Stimulated activated CD4-positive, alpha-beta T cell treated with anti-CD3 and anti-CD28 coated beads, Interleukin-4, amount 100 ng/mL, for 48 hours (primary cell): ENCODE measurements at places on chromosomes 1 and 21.

GRCh38 chr1:21565285-21565684 lies 56.1 kb downstream of the ALPL start:
- no peak for DNase-seq

- no peak for DNase-seq
Measured at GRCh38 chr1:229999004-229999670, 67.9 kb upstream of the GALNT2 start.

DNA sequence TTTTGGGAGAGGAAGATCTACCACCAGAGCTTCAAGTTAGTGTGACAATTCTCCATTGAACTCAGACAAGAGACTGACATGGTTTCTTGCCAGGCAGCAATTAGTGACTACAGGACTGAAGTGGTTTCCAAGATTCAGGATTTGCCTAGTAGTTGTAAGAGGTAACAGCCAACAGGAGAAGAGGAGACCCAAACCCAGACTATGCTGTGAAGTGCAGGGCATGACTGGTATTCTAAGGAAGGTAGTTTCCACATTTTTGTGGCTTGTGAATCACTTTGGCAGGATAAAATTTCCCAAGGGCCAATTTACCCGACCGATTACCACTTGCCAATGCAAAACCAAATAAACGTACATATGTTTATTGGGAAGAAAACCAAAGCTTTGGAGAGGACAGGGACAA lies 14.7 kb upstream of the RAP1A start:
- no peak for DNase-seq

GRCh38 chr21:33290441-33290840 lies 24.3 kb downstream of the IL10RB start:
- DNase-seq: no peak

GRCh38 chr1:185080422-185080821 lies 35.1 kb downstream of the RNF2 start:
- DNase-seq: no peak

- DNase-seq: peak; percentile 81
Measured at GRCh38 chr1:19918057-19918456, 5.4 kb downstream of the PLA2G2E start.

DNA sequence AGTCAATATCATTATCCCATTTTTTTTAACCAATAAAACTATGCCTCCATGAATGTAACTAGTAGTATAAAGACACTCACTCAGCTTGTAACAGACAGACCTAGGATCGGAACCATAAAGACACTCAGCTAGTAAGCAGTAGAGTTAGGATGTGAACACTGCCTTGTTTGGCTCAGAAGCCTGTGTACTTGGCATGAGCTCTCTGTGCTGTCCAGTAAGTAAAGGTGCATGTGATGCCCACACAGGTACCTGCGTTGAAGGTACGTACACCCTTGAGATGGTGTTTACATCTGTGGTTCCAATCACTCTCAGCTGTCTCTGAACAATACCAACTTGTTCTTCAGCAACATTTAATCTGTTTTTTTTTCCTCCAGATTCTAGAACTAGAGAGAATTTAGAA lies 252.1 kb upstream of the SGIP1 start:
- DNase-seq: no peak

DNA sequence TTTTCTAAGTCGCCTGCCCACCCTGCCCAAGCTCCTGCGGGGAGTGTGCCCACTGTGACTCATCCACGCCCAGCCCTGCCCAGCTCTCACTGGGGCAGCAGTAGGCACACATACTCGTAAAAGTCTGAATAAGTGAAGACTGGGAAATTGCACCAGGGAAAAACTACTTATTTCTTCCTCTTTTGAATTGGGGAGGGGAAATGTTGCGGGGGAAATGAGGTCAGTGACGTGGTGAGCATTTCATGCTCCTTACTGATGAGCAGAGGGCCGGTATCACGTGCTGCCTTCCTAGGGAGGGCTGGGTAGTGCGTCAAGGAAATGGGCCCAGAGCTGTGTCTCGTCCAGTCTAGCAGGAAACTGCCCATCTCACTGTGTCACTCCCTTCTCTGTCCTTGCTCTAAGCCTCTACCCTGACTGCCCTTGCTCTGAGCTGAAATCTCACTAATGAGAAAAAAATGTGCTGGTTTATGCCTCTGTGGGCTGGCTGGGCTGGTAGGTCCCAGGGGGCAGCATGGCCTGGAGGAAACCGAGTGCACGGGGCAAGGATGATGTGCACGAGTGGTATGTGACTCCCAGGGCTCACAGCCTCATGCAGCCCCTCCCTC lies 13.5 kb upstream of the TNFRSF1B start:
- DNase-seq: no peak

DNA sequence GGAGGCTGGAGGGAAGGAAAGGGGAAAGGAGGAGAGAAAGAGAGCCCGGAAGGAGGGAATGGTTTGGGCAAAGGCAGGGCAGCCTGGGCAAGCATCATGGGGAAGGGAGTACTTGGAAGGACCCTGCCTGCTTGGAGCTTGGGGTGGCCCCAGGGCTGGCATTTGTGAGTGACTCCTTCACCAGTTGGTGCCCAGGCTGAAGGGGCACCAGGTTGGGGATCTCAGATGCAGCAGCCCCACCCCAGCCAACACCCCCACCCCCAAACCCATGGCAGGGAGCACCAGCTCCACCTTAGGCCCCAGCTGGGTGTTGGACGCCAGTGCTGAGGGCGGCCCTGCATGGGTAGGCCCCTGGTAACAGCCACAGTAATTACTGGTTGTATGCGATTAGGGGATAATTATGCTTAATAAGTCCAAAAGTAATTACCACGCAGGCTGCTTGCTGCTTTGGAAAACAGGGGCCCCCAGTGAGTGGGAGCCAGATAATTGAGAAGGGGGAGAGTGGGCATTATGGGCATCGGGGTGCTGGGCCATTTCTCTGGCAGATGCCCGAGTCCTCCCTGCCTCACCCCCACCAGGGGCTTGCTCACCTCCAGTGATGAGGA lies 78.3 kb downstream of the VWA5B1 start:
- no peak for DNase-seq

- no peak for DNase-seq
Measured at GRCh38 chr1:245604979-245605378, 450.2 kb downstream of the KIF26B start.

- no peak for DNase-seq
Measured at GRCh38 chr1:170460001-170460400, 72.0 kb upstream of the GORAB start.

- DNase-seq: no peak
Measured at GRCh38 chr1:41709873-41710272, 208.8 kb downstream of the HIVEP3 start.

- DNase-seq: no peak
Measured at GRCh38 chr1:8674481-8674880, 143.0 kb downstream of the RERE start.
